Right renal pelvis (tissue), 4 donors: ENCODE measurements at places on chromosomes 12 and 14.

DNA sequence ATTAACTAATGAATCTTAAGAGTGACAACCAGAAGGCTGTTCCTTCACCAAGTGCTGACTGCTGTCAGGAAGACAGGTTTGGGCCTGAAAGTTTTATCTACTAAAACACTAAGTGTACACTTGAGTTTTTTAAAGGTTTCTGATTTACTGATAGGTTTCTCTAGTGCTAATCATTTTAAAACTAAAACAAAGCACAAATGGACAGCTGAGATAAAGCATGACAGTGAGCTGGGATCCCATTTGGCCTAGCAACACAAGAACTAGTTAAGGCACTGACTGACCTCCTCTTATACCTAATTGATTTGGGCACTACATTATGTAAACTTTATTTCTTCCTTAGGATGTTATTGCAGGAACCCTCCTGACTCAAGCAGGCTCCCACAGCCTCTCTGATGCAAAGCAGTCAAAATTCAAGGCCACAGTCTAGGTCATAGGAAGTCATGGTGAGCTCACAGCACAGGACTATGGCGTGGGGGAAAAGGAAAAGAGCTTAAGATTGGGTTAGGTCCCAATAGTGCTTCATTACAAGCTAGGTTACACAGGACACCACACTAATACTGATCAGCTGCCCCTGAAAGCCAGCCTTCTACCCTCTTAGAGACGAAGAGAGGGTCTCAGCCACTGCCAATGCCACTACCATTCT lies 3.5 kb downstream of the STXBP6 start:
- no peak for DNase-seq

GRCh38 chr14:85527445-85528035 lies 2.4 kb upstream of the FLRT2 start:
- no peak for DNase-seq

GRCh38 chr12:52056801-52057637 lies 5.8 kb downstream of the NR4A1 start:
- DNase-seq = no peak

GRCh38 chr14:50335989-50336824 lies 24.1 kb downstream of the DMAC2L start:
- DNase-seq = no peak

DNA sequence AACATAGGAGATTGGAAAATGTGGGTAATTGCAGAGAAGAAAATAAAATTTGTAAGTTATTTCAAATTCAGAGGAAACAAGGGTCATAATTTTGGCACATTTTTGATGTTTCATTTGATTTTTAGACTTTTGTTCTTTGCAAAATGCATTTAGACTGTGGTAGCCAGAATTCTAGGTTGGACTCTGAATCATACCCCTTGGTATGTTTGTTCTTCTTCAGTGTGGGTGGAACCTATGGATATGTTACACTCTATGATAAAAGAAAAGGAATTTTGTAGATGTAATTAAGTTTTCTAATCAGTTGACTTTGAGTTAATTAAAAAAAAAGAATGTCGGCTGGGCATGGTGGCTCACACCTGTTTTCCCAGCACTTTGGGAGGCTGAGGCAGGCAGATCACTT lies 827.0 kb downstream of the AACS start:
- DNase-seq = no peak

DNA sequence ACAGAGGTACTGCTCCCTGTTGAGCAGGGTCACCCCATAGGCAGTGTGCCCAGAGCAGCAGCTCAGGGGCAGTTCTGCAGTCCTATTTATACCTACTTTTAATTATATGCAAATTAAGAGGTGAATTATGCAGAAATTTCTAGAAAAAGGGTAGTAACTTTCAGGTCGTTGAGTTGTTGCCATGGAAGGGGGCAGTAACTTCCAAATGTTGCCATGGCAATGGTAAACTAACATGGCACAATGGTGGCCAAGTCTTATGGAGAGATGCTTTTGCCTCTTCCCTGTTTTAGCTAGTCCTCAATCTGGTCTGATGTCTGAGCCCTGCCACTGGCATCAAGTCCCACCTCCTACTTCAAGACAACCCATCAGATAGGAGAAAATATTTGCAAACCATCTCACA lies 30.4 kb upstream of the P2RX7 start:
- DNase-seq = no peak
